ENCODE measurements at places on chromosomes 7 and 10.
A peak's percentile ranks its signal among the peaks of the same experiment; 100 is the strongest.

DNA sequence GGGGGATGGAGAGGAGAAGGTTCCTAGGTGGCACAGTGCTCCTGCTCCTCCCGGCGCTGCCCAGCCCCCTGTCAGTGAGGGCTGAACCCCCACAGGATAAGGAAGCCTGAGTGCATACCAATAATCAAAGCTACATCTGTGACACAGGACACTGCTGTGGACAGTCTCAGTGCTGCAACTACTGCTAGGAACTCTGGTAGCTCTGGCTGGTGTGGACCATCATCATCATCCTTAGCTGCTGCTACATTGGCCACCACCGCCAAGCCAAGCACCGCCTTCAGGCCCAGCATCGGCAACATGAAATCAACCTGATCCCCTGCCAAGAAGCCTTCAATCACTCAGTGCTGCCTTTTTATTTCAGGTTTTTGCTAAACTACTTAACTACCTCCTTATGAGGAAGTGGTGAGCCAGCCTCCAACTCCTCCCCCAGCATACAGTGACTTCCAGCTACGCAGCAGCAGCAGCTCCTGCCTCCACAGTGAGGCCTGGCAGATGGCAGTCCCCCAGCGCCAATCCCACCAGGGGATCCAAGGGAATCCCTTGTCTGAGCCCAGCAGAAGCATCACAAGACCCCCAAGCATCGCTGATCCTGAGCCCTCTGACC lies 32.1 kb upstream of the SLC26A4 start:
- DNase-seq = no peak

DNA sequence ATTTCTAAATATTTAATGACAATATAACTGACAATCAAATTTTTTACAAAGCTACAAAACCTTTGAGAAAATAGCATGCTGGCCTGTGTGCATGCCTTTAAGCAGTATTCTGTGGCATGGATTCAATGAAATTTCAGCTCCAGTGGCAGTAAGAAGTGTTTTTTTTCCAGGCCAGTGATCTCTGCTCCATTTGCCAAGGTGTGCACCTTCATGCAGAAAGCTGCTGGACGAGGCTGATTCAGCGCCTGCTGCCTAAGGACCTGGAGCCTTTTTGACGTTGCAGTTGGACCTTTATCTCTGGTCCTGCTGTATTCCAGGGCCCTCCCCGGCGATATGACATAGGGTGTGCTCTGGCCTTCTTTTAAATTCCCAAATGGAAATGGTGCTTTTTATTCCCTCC lies 26.6 kb downstream of the VWC2 start:
- peak; percentile 59 for DNase-seq

- no peak for DNase-seq
These were observed 261.1 kb downstream of the GATA3 start for GRCh38 chr10:8315619-8316021.

DNA sequence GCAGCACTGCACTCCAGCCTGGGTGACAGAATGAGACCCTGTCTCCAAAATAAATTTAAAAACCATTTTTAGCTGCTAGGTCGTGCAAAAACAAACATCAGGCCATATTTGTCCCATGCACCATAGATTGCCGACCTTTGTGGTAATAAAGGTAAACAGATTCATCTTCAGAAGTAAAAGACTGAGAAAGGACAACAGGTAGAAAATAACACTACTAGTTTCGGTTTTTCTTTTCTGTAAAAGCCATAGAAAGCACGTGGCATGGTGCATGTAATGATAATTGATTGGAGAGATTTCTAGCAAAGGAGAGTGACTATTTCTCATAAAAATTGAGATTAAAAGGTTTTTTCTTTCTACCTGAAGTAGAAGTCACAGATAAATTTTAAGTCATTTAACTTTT lies 93.9 kb downstream of the DNAH11 start:
- DNase-seq = no peak

GRCh38 chr10:12432402-12433189 lies 83.2 kb downstream of the CAMK1D start:
- no peak for DNase-seq

GRCh38 chr10:35216303-35216905 lies 89.8 kb downstream of the CREM start:
- no peak for DNase-seq

- no peak for DNase-seq
These were observed 121.0 kb upstream of the LANCL2 start for GRCh38 chr7:55244006-55244745.

GRCh38 chr7:71193099-71193810 lies 61.3 kb downstream of the GALNT17 start:
- no peak for DNase-seq

DNA sequence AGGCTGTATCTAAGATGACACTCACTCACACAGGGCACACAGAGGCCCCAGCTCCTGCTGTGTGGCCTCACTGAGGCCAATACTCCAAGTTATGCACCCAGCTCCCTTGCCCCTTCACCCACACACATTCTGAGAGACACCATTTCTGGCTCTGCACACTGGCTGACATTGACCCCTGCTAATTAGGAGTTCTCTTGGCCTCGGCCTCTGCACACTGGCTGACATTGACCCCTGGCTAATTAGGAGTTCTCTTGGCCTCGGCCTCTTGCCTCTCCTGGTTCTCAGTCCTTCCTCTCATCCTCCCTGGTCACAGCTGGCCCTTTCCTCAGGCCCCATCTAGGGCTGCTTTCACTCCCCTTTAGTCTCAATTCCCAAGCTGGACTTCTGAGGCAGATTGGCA lies 97.3 kb downstream of the GRID1 start:
- no peak for DNase-seq

- DNase-seq = no peak
These were observed 121.8 kb upstream of the AFAP1L2 start for GRCh38 chr10:114526126-114526503.

GRCh38 chr7:67267914-67268313 lies 271.3 kb downstream of the TYW1 start:
- no peak for DNase-seq

- DNase-seq = no peak
These were observed 156.8 kb downstream of the CACNA2D1 start for GRCh38 chr7:82286798-82287140.

DNA sequence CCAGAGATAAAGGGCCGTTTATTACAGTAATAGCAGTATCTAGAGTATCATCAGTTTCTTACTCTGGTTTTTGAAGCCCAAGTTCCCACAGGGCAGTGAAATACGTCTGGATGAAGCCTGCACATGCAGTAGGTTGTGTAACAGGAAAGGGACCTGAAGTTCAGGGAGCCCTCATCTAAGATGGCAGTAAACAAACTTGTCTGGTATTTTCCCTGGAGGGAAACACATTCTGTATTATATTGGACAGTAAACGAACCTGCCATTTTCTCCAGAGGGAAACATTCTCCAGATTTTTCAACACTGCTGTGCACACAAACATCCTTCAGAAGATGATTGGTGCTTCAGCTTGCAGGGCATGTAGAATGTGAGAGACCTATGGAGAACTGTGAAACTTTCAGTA lies 189.9 kb downstream of the TFEC start:
- no peak for DNase-seq

DNA sequence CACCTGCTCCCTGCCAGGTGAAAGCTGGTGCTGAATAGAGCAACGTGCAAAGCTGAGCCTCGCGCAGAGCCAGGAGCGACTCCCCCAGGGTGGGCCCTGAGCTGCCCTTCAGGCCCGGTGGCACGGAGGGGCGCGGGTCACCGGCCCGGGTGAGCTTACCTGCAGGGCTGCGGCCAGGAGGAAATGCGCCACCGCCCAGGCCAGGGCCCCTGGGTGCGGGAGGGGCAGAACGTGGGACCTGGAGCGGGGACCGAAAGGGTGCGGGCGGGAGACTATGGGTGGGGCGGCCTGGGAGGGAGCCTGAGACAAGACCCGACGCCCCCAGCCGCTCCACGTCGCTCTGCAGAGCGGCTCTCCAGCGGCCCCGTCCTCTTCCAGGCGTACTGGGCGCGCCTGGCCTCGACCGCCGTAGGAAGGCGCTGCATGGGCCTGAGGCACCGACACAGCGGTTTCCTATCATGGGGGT lies 122.1 kb downstream of the BTAF1 start:
- DNase-seq = no peak

DNA sequence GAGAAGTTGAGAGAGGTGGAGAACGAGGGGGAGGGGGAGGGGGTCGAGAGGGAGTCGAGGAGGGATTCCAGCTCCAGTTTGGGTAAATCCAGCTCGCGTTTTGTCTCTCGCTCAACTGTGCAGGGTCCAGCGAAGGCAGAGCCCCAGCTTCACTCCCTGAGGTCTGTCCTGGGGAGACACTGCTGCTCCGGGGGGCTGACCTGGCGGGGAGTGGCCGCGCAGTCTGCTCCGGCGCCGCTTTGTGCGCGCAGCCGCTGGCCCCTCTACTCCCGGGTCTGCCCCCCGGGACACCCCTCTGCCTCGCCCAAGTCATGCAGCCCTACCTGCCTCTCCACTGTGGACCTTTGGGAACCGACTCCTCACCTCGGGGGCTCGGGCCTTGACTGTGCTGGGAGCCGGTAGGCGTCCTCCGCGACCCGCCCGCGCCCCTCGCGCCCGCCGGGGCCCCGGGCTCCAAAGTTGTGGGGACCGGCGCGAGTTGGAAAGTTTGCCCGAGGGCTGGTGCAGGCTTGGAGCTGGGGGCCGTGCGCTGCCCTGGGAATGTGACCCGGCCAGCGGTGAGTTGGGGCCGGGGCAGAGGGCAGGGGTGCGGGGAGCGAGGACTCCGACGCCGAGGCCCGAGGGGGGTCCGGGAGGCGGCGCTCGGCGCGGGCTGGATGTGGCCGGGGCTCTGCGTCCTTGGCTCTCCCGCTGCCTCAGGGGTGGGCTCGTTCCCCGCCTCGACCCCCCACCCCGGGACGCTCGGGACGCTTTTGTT lies at the start of gene TET1:
TSS of gene TET1 (plus strand) at position 152 of the 757 bp plus-strand sequence. CDS start 12,002 bp downstream, outside the sequence.
- DNase-seq = peak; percentile 6

DNA sequence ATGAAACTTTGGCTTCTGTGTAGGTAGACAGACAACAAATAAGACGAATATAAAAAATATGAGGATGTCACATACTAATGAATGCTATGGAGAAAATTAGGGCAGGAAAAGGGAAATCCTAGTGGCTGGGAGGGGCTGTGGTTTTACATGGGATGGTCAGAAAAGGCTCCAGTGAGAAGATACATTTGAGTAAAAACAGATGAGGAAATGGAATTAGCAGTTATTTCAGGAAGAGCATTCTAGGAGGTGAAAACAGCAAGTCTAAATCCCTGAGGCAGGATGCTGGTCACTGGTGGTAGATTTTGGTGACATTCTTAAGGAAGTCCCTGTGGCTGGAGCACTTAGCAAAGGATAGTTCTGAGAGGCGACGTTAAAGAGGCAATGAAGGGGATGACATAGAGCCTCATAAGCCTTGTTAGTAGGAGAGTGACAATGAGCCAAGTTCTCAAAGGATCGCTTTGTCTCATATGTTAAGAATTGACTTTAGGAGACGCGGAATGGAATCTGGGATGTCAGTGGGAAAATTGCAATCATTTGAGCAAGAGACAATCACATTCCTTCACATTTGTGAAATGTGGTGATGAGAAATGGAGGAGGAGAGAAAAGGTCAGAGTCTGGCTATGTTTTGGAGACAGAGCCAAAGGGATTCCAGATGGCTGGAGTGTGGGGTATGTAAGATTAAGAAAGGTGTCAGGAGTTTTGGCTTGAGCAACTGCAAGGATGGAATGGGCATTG lies 384.7 kb upstream of the FZD8 start:
- no peak for DNase-seq

- no peak for DNase-seq
These were observed 72.4 kb upstream of the EBF3 start for GRCh38 chr10:130036296-130037065.

GRCh38 chr10:114031073-114031972 lies 12.3 kb upstream of the ADRB1 start:
- no peak for DNase-seq

DNA sequence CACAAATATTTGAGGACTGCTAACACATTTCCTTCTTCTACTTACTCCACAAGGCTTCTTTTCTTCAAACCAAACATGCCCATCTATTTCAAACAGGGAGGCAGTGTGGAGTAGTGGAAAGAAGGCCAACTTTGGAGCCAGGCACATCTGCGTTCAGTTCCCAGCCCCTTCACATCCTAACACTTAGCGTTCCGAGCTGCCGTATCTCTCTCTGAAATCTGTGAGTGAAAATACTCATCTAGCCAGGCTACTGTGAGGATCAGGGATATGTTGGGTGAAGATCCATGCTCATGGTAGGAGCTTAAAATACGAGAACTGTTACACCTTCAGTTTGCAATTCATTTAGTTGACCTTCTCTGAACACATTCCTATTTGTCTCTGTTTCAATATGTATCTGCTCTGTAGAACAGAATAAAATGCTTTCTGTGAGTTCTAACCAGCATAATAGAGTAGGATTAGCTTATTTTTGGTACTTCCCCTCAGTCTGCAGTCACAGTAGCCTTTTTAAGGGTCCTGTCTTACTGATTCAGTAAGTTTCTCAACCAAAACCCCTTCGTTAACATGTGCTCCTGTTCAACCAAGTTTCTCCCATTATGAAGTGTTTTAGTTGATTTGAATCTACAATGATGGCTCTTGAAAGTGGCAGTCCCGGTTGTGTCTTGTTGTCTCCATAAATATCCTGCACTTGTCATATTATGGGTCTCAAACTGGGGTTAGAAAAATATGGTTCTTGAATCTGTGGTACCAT lies 3.3 kb upstream of the MEST start:
- DNase-seq = no peak

GRCh38 chr10:49600781-49601400 lies 9.2 kb upstream of the SLC18A3 start:
- DNase-seq = no peak

GRCh38 chr10:111086574-111086973 lies 9.7 kb downstream of the ADRA2A start:
- DNase-seq = no peak

DNA sequence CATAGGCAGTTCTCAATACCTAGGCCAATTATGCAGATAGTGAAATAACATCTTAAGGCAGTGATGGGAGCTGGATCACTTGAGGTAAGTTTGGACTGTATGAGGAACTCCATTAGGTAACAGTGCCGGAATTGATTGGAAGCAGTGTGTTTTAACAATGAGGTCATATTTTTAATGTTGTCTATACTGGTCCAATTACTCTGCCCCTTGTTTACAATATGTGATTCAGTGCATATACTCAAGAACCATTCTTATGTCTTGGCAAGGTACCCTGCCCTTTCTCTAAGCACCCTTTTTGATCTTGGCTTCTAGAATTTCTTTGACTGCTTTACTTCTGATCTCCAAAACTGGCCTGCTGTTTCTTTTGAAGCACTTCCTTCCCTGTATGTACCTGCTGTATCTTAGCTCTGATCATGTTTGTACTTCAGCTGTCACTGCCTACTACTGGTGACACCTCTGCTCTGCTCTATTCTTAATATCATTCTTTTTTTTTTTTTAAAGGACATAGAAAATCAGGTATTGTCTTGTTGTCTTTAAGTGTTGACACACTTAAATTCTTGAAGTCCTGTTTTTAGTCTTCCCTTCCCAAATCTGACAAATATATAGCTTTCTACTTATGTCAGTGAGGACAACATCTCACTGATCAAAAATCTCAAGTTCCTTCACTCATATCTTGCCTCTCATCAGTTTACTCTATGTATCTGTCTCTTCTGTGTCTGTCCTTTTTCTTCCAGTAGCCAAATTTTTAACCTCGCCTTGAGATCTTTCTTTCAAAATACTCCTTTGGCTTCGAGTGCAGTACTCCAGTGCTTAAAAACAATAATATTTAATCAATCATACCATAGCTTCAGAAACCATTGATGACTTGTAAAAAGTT lies 46.4 kb upstream of the RPA3 start:
- peak; percentile 18 for DNase-seq

GRCh38 chr7:152615031-152615741 lies 60.8 kb downstream of the XRCC2 start:
- DNase-seq = peak; percentile 35

GRCh38 chr7:151271699-151272355 lies 23.3 kb upstream of the SMARCD3 start:
- DNase-seq = no peak
